ENCODE measurements at places on chromosomes 2 and 18.

GRCh38 chr2:51247252-51247805 lies 215.4 kb upstream of the NRXN1 start:
- no peak for DNase-seq

- DNase-seq, result no peak
Observed at GRCh38 chr2:64371727-64372126, 82.2 kb upstream of the LGALSL start.

DNA sequence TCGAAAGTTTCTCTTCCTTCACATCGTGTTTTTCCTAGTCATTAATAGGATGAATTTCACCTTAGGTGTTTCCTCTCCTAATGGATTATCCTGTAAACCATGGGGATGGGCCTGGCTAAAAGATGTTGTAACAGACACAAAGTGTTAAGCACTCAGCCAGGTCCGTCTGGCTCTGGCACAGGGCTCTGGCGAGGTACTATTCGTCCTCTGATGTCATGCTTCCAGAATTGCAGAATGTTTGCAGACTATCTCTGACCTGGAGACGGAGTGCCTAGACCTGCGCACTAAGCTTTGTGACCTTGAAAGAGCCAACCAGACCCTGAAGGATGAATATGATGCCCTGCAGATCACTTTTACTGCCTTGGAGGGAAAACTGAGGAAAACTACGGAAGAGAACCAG lies 13.2 kb downstream of the ATG16L1 start:
- DNase-seq, result no peak

- DNase-seq, result no peak
Observed at GRCh38 chr18:54775686-54776085, 52.6 kb upstream of the RAB27B start.

GRCh38 chr2:217014328-217015105 lies 154.7 kb upstream of the TNP1 start:
- DNase-seq, result no peak

- DNase-seq, result peak; percentile 21
Observed at GRCh38 chr2:168545439-168546082, 89.5 kb downstream of the CERS6 start.

- no peak for DNase-seq
Observed at GRCh38 chr2:127381762-127382161, 6.0 kb downstream of the MAP3K2 start.
